ENCODE measurements at places on chromosomes 2 and 18.

GRCh38 chr2:162293122-162293786 is 25.2 kb downstream of the IFIH1 start:
- no peak for DNase-seq

GRCh38 chr2:5391362-5391761 is 300.8 kb upstream of the SOX11 start:
- peak; percentile 58 for DNase-seq

DNA sequence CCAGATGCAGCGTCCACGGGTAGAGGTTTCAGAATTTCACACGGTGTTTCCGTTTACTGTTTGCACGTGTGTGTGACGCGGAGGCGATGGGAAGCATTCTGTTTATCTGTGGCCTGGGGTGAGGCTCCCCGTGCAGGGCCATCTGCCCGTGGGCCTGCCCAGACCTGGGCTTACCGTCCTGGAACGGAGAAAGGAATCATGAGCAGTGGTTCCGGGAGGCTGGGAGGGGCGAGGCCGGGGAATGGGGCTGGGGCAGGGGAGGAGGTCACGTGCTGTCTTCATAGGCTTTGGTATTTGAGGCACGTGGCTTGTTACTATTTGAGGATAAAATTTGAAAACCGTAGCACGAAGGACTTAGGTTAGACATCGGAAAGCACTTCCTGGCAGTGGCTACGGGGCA is 77.9 kb downstream of the RTP5 start:
- DNase-seq, result no peak

DNA sequence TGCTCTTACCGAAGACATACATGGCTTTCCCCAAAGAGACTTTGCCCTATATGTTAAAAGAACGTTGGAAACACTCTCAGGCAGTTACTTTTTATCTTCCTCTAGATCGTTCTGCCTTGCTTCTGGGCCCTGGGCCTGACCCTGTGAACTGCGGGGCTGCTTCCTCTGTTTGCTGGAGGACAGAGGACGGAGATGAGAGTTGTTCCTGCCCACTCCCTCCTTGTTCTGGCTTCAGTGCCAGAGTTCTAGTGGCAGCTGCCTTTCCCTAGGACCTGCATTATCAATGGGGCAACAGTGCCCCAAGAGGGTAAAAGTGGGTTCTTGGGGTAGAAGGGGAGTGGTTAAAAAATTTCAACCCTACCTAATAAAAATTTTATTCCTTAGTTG is 6.5 kb upstream of the FN1 start:
- DNase-seq, result no peak

DNA sequence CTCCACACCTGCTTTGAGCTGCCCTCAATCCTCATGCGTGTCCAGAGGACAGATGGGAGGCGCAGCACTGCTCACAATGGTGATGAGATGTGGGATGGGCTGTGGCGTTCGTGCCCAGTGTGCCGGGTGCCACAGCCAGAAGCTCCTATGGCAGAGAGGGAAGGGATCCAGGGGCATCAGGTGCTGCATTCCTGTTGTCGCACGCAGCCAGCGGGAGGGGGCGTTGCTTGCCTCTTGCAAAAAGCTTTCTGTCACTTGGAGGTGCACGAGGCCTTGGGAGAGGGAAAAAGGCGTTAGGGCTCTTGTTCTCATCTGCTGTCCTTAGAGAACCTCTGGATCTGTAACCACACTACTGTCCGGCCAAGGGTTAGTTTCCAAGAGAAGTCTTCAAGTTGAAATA is 29.2 kb upstream of the ALLC start:
- DNase-seq, result no peak

DNA sequence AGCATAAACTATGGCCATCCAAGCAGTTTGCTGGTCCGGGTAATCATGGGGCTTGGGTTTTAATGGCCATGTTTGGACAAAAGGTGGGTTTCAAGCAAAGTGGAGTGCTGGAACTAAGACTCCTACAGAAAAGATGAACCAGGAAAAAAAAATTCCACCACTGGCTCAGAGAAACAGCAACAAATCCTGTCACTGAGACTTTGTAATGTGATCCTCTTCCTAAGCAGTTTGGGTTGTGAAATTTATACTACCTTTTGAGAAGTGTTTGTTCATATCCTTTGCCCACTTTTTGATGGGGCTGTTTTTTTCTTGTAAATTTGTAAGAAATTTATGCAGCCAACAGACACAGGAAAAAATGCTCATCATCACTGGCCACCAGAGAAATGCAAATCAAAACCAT is 40.2 kb downstream of the MRPL33 start:
- no peak for DNase-seq

DNA sequence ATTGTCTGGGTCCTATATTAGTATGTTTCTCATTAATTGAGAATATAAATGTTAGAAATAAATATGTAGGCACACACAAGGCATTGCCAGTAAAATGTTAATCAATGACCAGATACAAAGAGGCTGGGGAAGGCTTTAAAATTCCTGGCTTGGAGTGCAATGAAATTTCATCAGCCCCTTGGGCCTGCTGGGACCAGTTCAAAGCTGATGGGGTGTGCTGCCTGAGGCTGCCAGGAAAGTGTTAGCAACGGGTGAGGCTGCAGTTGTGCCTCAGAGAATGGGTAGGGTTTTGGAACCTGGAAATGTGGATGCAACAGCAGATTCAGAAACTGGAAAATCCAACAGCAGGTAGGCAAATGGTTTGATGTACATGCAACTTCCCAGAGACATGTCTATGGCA is 68.9 kb downstream of the DIPK1C start:
- no peak for DNase-seq

GRCh38 chr18:24198461-24198860 is 59.6 kb downstream of the CABYR start:
- DNase-seq, result no peak

DNA sequence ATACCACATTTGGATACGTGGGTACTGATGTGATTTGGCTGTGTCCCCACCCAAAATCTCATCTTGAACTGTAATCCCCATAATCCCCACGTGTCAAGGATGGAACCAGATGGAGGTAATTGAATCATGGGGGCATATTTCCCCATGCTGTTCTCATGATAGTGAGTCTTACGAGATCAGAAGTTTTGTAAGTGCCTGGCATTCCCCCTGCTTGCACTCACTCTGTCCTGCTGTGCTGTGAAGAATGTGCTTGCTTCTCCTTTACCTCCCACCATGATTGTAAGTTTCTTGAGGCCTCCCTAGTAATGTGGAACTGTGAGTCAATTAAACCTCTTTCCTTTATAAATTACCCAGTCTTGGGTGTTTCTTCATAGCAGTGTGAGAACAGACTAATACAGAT is 70.3 kb downstream of the CHST9 start:
- DNase-seq, result no peak

DNA sequence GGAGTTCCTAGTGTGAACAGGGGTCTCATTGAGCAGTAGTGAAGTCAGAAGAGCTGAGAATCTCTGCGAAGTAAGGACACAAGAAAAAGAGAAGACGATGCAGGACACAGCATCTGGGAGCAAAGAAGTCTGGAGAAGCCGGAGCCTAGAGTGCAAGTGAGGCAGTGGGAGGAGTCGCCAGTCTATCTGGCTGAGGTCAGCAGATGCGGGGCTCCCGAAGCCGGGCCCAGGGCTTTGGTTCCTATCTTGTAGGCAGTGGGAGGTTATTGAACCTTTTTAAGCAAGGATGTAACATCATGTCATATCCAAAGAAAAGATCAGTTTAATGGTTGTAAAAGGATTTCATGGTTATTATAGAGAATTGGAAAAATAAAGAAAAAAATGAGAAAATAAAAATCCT is 90.8 kb upstream of the KCTD1 start:
- DNase-seq, result no peak

DNA sequence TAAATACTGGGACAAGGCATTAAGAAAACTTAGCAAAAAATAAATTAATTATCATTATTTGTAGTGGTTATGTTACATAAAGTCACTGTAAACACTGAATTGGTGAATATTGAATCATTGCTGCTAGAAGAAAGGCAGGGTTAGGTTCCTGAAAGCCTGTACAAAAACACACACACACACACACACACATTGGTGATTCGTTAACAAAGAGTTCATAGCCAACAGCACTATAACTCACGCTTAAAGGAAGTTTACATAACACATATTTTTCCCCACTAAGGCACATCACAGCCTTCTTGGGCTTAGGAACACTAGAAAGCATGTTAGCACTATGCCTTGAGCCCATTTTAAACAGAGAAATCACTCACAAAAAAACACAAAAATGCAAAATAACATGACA is 690.0 kb upstream of the PIK3C3 start:
- DNase-seq, result no peak

DNA sequence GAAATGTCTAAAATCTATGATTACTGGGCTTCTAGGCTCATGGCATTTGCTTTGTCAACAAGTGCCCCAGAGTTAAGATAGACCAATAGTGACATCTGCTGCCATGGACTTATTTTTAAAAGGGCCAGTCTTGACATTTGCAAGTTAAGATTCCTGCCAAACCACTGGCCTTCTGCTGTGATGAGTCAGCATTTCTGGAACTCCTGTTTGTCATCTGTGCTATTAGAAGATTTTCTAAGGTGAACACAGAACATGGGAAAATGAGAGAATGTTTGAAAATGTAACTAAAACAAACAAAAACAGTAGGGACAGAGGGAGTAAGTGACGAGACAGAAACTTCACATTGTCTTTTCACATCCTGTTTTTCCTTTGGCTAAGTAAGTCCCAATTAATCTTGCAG is 93.7 kb upstream of the WDR75 start:
- DNase-seq, result no peak

DNA sequence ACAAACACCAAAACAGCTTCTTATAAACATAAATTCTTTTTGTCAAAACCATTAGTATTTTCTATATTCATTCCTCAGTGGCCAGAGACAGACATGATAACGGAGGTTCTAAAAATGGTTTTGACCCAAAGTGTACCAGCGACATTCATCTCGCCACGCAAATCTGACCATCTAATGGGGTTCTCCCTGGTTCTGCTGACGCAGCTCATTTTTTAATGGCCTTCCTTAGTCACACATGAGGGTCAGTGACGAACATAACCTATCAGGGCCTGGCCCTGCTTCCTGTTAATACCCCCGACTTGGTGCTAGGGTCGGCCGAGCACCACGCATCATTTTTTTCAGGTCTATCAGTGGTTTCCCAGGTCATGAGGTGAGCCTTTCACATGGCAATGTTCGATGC is 45.9 kb upstream of the ARL4C start:
- no peak for DNase-seq

DNA sequence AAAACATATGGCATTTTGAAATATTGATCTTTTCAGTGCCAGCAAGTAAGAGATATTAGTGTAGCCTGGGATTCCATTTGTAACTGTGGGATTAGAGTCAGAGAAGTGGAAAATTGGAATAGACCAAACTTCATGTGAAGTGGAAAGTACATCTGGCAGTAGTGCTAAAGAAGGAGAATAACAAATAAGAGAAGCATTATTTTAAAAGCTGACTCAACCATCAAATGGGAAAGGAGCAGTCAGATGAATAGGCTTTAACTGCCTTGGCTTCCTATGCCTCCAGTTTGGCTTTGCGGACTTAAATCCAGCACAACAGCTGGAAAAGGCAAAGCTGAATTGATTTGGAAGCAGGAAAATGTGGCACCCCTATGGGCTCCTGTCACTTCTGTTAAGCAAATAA is 623.1 kb downstream of the TSN start:
- no peak for DNase-seq

DNA sequence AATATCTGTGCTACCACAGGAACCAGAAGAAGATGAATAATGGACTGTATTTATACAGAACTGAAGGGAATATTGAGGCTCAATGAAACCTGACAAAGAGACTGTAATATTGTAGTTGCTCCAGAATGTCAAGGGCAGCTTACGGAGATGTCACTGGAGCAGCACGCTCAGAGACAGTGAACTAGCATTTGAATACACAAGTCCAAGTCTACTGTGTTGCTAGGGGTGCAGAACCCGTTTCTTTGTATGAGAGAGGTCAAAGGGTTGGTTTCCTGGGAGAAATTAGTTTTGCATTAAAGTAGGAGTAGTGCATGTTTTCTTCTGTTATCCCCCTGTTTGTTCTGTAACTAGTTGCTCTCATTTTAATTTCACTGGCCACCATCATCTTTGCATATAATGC is 1399.9 kb downstream of the DPP10 start:
- no peak for DNase-seq

DNA sequence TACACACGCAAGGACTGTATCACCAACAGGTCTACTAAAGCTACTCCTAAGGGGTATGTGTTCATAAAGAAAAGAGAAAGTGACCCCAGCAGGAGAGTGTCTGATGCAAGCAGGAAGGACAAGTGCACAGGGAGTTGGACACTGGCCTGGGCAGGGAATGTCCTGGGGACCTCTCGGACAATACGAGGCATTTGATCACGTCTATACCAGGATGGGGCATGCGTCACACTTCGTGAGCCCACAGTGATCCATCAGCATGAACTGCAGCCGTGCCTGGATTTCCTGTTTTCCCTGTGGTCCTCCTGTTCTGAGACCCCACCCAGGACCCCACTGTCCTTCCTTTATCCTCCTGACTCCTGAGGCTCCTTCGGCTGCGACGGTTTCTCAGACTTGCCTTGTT is 113.9 kb downstream of the HDAC4 start:
- DNase-seq, result peak; percentile 6

DNA sequence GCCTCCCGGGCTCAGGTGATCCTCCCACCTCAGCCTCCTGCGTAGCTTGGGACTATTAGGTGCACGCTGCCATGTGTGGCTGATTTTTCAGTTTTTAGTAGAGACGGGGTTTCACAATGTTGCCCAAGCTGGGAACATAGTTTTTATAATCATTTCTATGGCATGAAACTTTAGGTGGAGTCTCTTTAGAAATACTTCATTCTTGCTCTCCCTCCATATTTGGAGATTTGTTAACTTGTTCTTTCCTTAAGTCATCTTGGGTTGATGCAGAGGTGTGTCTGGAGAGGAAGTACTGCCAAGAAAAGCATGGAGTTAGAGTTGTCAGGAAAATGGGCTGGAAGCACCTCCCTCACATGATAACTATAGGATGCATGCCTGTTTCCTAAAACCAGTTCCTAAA is 17.4 kb downstream of the ZNF532 start:
- DNase-seq, result no peak

DNA sequence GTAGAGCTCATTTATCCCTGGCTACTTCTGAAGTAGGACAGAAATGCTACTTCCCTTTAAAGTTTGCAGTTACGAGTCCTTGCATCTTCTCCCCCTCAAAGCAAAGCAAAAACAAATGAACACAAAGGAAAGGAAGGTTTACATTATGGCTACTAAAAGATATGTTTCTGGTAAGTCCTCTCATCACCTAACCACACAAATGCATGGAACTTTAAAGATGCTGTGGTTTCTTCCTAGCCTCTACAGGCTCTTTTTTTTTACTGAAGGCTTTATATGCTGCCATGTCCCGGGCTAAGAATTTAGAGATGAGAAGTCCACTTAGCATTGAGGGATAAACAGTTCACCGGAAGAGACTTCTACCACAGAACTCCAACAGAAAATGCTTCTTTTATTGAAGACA is 291.2 kb downstream of the SS18 start:
- DNase-seq, result no peak

GRCh38 chr2:19346983-19347618 is 11.3 kb downstream of the OSR1 start:
- no peak for DNase-seq

GRCh38 chr2:47414682-47415458 is 11.9 kb downstream of the MSH2 start:
- no peak for DNase-seq

Data from mesothelial cell of epicardium (in vitro differentiated cells).